ENCODE measurements at places on chromosomes 3 and 15.

- no peak for DNase-seq
These were observed 5.8 kb downstream of the SERPINI2 start for GRCh38 chr3:167467848-167468611.

DNA sequence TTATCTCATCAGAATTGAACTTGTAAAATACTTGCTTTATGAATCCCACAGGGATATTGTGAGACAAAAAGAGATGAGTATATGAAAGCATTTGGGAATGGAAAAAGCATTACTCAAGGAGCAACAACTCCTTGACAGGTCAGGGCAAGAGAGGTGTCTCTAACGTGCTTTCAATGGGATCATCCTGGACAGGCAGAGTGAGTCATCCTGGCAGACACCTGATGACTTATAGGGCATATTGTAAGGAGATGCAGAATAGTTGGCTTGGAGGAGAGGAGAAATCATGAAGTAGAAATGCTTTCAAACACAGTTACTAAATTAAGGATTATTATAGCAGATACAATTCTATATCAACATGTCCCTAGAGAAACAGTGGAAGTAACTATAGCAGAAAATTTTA lies 71.9 kb upstream of the THSD4 start:
- no peak for DNase-seq

- DNase-seq = no peak
These were observed 4.4 kb downstream of the WDR73 start for GRCh38 chr15:84649706-84650105.

DNA sequence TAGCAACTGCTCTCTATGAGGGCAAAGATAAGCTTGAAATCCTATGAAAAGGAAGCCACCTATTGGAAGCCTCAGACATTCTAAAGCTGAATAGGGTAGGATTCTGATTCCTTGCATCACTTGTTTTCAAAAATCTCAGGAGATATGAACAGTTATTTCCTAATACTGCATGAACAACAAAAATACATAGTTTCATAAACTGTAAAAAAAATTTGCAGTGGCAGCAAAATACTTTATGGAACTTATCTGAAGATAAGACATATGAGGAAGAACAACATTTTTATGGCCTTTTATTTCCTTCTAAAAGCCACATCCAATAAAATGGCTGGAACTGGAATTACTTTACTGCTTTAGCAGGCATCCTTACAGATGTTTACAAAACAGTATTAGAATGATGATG lies 29.9 kb downstream of the AP3S2 start:
- DNase-seq = no peak

GRCh38 chr15:96422125-96422524 lies 91.6 kb downstream of the NR2F2 start:
- no peak for DNase-seq

GRCh38 chr3:151290673-151291072 lies 12.3 kb upstream of the P2RY14 start:
- no peak for DNase-seq

GRCh38 chr3:49689046-49689907 lies at the start of the genes MST1 and RNF123:
Gene MST1 (minus strand): TSS chr3:49689474. CDS start chr3:49688691, 783 bp downstream.
Gene RNF123 (plus strand): TSS chr3:49689557. CDS start chr3:49691166, 1,609 bp downstream.
- peak; percentile 79 for DNase-seq

GRCh38 chr3:52153389-52154096 lies 680 bp downstream of the POC1A start:
- DNase-seq = no peak

GRCh38 chr3:154799800-154800199 lies 280.3 kb upstream of the MME start:
- no peak for DNase-seq

DNA sequence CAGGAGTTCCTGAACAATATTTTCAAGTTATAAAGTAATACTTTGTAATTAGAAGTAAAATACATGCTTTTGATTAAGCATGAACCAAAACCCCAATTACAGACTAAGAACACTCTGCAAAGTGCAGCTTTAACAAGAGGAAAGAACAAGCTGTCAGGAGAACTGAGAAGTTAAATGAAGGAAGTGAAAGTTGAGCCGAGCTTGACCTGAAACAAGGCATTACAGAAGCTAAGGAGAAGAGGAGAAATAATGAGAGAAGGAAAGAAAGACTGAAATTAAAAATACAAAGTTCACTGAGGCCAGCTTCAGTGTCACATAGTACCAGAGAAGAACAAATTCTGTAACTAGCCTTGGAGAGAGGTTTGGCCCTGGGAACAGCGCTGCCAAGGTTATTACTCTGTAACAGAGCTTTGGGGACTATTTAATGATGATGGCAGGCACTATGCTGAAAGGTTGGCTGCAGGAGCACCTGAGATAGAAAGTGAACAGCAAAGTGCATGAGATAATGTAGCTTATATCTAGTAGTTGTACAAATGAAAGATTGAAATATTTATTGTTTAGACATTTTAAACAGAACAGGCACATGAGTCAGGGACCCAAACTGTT lies 241.9 kb upstream of the PEX5L start:
- no peak for DNase-seq

- no peak for DNase-seq
These were observed 13.6 kb downstream of the MELTF start for GRCh38 chr3:197015790-197016736.

GRCh38 chr3:110021659-110022058 lies 684.3 kb upstream of the DPPA4 start:
- no peak for DNase-seq

GRCh38 chr3:119140466-119140865 lies 5.5 kb upstream of the TEX55 start:
- DNase-seq = no peak

- DNase-seq = no peak
These were observed 87.0 kb upstream of the MYO5C start for GRCh38 chr15:52382647-52383046.

- no peak for DNase-seq
These were observed 52.4 kb downstream of the TBL1XR1 start for GRCh38 chr3:177144922-177145321.

GRCh38 chr3:79204351-79204750 lies 563.4 kb downstream of the ROBO1 start:
- no peak for DNase-seq

- DNase-seq = no peak
These were observed 29.5 kb upstream of the USP3 start for GRCh38 chr15:63474810-63475316.

- no peak for DNase-seq
These were observed 13.9 kb downstream of the ICE2 start for GRCh38 chr15:60464836-60465630.

DNA sequence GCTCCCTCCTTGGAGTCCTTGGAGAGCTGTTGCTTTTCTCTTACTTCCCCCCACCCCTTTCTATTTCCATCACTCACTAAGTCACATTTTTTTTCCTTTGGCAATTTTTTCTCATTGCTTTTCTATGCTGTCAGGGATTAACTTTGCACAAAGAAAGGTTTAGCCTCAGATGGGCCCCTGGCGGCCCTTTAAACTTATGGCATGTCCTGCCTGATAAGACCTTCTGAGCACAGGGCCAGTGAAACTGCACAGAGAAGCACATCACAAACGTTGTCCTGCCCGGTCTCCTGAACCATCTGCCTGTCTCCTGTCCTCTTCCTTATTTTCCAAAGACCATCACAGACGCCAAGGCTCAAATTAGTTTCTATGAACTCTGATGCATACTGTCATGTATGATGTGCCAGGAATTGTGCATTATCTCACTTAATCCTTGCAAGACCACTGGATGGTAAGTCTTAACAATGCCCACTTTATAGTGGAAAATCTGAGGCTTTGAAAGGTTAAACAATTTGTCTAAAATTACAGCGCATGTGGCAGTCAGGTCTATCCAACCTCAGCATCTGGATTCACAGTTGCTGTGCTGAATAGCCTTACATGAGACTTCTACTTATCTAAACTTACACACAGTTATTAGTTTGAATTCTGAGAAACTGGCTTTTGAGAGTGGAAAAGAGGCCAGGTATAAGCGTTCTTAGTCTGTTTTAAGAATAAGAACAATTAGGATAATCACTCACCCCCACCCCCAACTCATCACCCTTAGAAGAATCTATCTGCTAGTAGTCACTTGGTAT lies 648.1 kb downstream of the NTRK3 start:
- no peak for DNase-seq

- no peak for DNase-seq
These were observed 986.5 kb downstream of the ROBO2 start for GRCh38 chr3:78026318-78026828.

DNA sequence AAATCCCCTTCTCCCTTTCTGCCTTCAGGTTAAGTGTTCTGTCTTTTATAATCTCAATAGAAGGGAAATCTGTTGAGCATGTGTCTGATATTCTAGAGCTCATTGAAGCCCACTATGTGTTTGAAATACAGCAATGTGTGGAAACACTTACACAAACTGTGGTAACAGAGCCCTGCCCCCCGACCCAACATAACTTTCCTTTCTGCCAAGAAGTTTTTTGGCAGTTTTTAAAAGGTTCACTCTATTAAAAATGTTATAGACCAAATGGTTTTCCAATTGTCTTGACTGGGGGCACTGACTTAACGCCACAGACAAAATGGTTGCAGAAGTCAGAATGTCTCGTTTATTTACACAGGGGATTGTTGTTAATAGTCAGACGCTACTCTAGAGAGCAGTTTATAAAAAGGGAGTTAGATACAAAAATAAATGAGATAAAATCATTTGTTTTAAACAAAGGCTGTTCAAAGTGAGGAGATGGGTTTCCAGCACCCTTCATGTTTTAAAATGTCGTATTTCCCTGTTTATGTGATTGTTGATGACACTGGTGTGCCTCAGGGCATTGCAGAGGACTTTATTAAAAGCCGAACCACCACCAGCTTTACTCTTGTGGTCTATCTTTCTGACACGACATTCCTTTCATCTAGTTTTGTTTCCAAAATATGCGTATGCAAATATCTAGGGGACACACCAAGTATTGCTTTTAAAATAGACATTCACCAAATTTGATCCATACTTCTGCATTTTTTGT lies 26.7 kb upstream of the GREM1 start:
- no peak for DNase-seq

DNA sequence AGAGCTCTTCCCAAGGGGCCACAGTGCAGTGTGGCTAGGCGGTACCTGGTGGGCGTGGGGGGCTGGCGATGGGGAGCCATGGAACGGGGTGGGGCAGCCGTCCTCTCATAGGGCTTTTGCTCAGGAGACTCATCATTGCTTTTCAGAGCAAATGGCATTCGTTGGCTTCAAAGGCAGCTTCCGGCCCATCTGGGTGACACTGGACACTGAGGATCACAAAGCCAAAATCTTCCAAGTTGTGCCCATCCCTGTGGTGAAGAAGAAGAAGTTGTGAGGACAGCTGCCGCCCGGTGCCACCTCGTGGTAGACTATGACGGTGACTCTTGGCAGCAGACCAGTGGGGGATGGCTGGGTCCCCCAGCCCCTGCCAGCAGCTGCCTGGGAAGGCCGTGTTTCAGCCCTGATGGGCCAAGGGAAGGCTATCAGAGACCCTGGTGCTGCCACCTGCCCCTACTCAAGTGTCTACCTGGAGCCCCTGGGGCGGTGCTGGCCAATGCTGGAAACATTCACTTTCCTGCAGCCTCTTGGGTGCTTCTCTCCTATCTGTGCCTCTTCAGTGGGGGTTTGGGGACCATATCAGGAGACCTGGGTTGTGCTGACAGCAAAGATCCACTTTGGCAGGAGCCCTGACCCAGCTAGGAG lies 40.8 kb downstream of the MESD start:
- DNase-seq = no peak

DNA sequence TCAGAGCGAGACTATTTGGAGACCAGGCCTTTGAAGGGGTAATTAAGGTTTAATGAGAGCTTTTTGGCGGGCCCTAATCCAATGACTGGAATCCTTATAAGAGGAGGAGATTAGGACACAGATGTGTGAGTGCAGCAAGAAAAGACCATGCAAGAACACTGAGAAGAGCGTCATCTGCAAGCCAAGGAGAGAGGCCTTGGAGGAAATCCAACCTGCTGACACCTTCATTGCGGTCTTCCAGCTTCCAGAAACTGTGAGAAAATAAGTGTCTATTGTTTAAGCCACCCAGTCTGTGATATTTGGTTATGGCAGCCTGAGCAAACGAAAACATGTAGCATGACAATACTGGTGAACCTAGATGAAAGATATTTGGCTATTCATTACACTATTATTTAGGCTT lies 23.0 kb upstream of the MUSTN1 start:
- DNase-seq = no peak

DNA sequence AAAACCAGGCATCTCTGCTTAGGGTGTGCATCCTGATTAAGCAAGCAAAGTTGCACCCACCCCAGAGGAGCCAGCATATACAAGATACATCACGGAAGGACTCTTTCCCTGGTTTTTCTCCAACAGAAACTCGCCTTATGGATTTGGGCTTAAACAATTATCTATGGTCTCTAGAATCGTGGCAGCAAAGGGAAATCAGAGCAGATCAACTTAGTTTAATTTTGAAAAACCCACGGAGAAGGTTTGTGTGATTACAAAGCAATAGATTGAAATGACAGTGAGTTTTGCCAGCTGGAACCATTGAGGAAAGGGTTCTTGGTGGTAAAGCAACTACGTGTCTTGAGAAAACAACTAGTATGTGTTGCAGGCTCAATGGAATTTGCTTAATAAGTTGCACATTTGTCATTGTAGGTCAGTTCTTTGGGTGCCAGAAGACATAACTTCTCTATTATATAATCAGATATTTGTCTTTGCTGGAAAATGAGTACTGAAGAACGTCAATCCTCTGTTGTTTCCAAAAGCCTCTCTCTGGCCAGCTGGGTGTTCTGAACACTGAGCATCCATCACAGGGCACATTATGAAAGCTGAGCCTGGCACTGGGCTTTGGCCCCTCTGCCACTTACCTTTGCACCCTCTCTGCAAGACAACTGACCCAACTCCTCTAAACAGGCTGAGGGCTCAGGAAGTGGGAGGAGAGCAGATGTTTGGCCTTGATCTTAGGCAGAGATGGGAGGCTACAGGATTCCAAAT lies 75.7 kb upstream of the FBN1 start:
- no peak for DNase-seq

DNA sequence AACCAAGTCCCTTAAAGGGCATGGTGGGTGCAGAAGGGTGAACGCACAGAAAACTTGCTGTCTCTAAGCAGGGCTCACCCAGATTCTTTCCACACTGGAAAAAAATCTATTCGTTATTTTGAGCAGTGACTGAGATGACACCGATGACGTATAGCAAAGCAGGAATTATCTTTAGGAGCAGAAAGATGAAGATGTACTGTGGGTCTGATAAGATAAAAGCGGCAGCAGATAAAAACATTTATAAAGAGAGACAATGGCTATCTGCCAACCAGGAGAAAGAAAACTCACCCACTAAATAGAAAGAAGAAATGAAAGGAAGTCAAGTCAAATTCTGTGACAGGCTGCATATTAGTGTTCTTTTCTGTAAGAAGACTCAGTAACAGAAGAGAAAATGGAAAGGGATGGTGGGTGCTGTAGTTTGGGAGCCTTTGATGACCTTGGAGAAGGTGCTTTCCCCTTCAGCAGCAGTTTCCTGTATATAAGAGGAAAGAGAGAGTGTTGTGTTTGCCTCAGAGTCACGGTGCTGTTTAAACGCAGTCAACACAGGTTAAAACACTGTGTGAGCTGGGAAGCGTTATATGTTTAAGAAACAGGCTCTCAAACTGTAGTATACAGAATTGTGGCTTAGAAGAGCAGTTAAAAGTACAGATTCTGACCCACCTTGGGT lies 111.6 kb downstream of the AQP9 start:
- no peak for DNase-seq

DNA sequence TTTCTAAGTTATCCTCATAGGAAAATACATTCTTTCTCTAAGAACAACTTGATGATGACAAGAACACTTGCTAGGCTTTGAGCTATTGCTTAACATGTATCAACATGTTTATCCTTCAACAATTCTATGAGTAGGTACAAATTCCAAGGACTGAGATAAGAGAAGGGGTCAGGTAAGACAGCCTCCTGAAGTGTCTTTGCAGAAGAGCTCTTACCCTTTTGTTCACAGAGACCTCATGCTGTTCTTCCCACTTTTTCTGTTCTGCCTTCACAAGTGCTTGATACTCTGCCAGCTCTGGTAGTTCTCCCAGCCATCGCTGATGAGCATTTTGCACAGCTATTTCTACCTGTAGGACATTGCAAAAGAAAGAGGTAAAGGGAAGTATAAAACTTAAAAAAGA lies 50.9 kb downstream of the CEP152 start:
- DNase-seq = no peak
